Stimulated activated CD4-positive, alpha-beta T cell treated with anti-CD3 and anti-CD28 coated beads, Interleukin-1b, Interleukin-23, amount 100 ng/mL, for 1 hour (primary cell): ENCODE measurements at places on chromosomes 4 and X.

- DNase-seq: peak; percentile 0
These were observed 160.4 kb upstream of the GPR101 start for GRCh38 chrX:137194164-137194563.

GRCh38 chr4:131488772-131489171, 1660.3 kb upstream of the PCDH10 start:
- no peak for DNase-seq

DNA sequence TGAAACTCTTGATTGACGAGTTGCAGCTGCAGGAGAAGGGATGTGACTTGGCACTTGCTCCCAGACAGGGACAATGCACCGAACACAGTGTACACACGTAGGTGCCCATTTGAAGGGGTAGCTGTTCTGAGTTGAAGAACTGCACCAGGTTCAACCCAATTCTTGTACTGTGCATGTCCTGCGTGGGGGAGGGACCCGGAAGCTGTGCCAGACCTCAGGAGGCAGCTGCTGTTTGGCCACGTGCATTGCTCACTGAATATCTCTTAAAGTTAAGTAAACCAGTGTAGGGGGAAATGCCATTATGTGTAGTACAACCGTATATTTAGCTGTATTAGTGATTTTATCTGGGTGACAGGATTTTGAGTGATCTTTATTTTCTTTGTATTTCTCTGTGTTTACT, 12.0 kb upstream of the RBBP7 start:
- DNase-seq: no peak

DNA sequence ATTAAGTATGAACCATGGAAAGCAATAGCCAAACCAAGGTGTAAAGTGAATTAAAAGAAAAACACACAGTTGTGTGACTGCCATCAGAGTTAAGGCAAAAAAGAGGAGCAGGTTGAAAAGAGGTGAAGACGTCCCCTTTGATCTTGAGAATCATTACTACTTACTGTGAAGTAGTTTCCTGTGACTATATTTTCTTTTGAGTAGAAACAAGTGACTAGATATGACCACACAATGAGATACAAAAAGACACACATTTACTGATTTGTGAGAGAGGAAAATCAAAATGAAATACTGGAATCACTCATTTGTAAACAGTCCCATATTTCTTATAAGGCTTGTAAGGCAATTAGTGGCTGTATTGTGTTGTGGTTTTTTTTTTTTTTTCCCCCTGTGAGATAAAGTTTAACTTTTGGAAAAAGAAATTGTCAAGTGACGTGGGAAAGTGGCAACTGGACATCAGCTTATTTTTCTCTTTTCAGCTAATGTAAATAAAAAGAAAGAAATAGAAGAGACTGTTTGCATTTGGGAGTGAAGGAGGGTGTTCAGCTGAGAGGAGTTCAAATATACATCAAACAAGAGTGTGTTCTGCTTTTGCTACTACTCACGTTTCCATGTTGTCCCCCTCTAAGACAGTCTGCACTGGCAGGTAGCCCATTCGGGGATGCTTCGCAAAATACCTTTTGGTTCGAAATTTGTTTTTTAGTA, 106.4 kb upstream of the FTHL17 start:
- DNase-seq: no peak

GRCh38 chr4:176635372-176636261, 157.1 kb downstream of the VEGFC start:
- no peak for DNase-seq

- DNase-seq: no peak
These were observed 57.3 kb upstream of the ZNF157 start for GRCh38 chrX:47313056-47313455.
